ENCODE measurements at places on chromosomes 13 and 19.

DNA sequence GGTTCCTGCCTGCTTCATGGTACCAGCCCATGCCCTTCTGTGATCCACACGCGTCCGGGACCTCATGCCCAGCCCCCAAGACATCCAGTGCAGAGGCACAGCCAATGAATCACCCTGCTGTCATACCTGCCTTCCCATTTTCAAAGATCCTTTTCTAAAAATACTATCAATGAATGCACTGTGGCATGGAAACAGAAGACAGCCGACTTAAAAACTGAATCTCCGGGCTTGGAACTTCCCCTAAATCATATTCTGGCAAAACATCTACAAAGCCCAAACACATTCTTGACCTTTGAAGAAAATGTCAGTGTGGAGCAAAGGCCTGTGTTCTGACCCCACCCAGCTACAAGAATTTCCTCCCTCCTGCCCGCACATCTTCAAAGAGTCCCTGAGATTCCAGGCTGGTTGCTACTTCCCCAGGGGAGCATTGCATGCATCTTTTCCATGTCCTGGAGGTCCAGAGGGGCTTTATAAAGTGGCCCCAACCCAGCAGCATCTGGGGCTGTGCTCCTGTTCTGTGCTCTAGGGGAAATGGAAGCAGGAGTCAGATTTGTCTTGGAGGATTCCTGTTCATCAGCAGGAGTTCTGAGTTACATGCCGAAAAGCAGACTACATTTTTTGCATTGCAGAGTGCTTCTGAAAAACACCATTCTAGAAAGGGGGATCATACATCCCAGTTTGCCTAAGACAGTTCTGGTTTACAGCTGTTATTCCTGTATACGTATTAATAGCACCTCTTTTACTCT lies 135.2 kb downstream of the USP12 start:
- DNase-seq: no peak

DNA sequence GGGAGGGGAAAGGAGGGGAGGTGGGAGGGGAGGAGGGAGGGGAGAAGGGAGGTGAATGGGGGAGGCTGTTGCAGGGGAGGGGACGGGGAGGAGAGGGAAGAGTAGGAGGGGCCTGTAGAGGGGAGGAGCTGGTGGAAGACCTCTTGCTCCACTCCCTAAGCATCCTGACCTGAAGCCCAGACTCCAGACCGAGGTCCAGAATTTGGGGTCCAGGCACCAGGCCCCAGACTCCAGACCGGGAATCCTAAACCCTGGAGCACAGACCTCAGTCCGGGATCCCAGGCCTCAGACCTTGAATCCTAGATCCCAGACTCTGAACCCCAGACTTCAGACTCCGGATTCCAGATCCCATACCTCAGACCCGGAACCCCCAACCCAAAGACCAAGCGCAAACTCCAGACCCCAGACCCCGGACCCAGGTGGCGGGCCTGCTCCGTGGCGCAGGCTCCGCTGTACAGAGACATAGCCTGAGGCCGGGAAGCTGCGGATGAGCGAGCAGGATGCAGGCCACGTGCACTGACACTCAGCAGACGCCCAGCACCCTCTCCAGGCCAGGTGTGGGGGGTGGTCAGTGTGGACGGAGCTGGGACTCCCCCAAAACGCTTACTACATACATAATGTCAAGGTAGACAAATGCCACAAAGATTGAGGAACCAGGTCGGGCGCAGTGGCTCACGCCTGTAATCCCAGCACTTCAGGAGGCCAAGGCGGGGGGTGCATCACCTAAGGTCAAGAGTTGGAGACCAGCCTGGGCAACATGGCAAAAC lies 710 bp upstream of the BTBD2 start:
- DNase-seq: no peak

DNA sequence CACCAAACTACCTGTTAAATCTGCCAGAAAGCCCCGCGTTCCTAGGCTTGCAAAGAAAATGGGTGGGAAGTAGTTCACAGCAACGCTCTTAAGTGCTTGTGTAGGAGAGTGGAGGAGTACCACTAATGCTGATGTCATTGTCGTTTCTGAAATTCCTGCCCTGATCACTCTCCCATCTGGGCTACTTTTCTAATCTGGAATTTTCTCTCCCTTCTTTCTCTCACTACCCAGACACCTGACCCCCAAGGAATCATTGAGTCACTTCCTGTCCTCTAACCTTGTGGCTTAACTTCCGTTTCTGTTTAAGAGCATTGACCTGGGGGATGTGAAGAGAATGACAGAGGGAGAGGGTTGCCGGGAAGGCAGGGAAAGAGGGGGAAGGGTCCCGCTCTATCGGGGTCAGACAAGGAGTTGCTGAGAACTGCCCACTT lies 98.7 kb downstream of the STARD13 start:
- DNase-seq: no peak

GRCh38 chr19:57465680-57466381 lies 8.9 kb upstream of the VN1R1 start:
- peak; percentile 6 for DNase-seq

GRCh38 chr13:33367171-33367895 lies 81.8 kb upstream of the STARD13 start:
- DNase-seq: no peak

- no peak for DNase-seq
These were observed 15.7 kb downstream of the CIC start for GRCh38 chr19:42284591-42285341.

DNA sequence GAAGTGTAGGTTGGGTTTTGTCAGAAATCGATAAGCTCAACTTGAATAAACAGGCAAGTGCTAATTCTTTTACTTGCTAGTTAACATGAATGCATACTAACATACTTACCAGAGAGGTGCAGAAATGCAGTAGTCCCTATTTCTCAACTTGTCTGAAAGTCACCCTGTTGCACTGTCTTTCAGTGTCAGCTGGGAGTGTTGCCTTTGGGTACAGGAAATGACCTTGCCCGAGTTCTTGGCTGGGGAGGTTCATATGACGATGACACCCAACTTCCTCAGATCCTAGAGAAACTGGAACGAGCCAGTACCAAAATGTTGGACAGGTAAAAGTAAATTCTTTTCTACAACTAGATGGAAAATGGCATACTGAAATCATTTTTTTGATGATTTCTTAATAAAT lies 103.5 kb upstream of the AKAP11 start:
- no peak for DNase-seq

DNA sequence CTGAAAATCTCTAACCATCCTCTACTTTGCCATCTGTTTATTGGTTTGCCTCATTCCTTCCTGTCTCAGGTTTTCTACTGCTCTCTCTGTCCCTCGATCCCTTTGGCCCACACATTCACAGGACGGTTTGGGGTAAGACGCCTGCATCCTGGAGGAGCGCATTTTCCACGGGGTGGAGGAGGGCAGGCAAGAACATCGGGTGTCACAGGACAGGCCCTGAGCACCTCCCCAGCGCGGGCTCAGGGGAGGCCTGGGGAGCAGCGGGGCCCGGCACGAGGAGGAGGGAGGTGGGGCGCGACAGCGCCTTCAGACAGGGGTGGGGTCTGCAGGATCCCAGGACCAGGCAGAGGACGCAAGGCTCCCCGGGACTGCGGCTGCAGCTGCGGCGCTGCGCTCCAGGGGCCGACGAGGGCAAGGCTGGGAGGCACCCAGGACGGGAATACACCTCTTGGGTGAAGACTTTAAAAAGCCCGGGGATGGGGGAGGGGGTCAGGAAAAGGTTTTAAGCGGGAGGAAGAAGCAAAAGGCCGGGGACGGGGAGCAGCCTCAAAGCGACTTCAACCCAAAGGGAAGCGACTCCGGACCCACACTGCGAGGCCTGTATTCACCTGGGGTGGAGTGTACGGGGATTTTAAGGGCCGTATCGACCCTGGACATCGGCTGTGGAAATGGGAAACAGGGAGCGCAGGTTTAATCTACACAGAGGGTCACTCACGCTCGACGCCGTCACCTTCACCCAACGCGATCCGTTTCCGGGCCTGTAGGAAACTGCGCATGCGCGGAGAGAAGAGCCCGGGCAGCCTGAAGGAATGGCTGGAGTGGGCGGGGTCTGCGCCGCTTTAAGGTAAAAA lies at the start of gene ZNF415:
Gene ZNF415, minus strand, starts transcription at position 770 of the 851 bp plus-strand sequence. CDS start 10,234 bp downstream, outside the sequence.
- peak; percentile 10 for DNase-seq

GRCh38 chr13:113005076-113005865 lies 36.3 kb downstream of the MCF2L start:
- peak; percentile 3 for DNase-seq

GRCh38 chr19:16139752-16140151 lies 3.7 kb upstream of the HSH2D start:
- DNase-seq: no peak

GRCh38 chr19:45162608-45163143 lies 1.9 kb upstream of the NKPD1 start:
- DNase-seq: no peak

- no peak for DNase-seq
These were observed at the start of gene FAM83E for GRCh38 chr19:48614436-48615230. Gene FAM83E (minus strand): TSS chr19:48615076. CDS start chr19:48613372, 1,704 bp downstream.

All from stimulated activated CD8-positive, alpha-beta memory T cell treated with anti-CD3 and anti-CD28 coated beads, Interleukin-7, amount 100 ng/mL, for 48 hours (primary cell).